ENCODE measurements at places on chromosomes 12 and 14.

DNA sequence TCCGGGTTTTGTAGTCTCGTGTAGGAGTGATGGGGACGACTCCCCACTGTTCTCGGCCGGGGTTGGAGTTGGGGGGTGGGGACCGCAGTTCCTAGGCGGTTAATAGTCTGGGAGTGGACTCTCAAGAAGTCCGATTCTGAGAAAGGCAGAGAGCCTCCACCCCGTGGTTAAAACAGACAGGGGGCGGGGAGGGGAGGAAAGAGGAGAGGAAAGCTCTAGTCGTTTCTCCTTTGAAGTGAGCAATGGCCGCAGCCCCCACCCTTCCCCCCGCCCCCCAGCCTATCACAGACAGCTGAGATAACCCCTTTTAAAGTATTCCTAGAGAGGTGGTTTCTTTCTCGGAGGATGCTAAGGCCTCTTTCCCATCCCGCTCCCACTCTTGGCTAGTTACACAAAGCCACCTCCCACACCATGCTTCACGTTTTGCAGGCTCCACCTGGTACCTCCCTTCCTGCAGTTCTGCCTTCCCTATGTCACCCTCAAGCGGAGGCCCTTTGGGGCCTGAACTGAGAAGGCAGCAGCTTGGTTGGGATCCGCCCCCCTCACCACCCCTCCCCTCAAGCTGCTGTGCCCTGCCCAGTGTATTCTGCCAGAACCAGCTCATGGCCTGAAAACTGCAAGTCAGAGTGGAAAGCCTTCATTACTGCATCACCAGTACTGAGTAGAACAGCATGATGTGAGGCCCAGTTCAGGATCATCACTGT lies 853 bp downstream of the USP5 start:
- H3K4me3 ChIP-seq, result peak overlapping the region; percentile 86
- peak; percentile 10 for ATAC-seq
- peaks cover 59% of the 10 kb centered on the region for H3K36me3 ChIP-seq
- H3K27ac ChIP-seq, result peak overlapping the region; percentile 91
- no peaks in the 10 kb centered on the region for H3K27me3 ChIP-seq

DNA sequence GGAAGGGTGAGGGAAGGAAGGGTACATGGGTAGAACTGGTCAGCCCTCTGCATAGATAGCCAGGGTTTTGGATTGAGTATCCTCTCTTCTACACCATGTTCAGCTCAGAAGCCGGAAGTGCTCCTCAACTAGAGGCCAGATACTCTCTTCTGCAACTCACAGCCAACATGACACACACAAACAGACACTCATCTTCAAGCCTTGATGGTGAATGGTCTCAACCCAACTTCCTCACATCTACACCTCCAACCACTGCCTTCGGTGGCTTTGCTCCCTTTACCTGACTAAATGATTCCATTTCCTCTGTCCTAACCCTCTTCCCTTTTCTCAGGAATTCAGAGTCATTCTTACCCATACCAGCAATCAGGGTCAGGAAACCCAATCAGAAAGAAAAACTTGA lies 7.6 kb upstream of the FKBP11 start:
- H3K27ac ChIP-seq, result peak overlapping the region; percentile 88
- H3K27me3 ChIP-seq, result no peaks in the 10 kb centered on the region
- peaks cover 73% of the 10 kb centered on the region for H3K36me3 ChIP-seq
- H3K4me1 ChIP-seq, result peaks cover 55% of the 10 kb centered on the region
- peak overlapping the region; percentile 67 for H3K4me3 ChIP-seq
- ATAC-seq, result peak; percentile 76

- no peaks in the 10 kb centered on the region for H3K4me1 ChIP-seq
- no peaks in the 10 kb centered on the region for H3K36me3 ChIP-seq
Measured at GRCh38 chr12:121196902-121197301, 13.0 kb upstream of the P2RX4 start.

- no peak for ATAC-seq
- H3K27ac ChIP-seq, result no peak overlapping the region
- no peak overlapping the region for H3K4me3 ChIP-seq
Measured at GRCh38 chr12:101564912-101565311, 29.9 kb upstream of the MYBPC1 start.

GRCh38 chr12:54721312-54721711 lies 73.1 kb upstream of the DCD start:
- no peak overlapping the region for H3K4me3 ChIP-seq
- H3K27me3 ChIP-seq, result peaks cover 25% of the 10 kb centered on the region
- H3K36me3 ChIP-seq, result no peaks in the 10 kb centered on the region

DNA sequence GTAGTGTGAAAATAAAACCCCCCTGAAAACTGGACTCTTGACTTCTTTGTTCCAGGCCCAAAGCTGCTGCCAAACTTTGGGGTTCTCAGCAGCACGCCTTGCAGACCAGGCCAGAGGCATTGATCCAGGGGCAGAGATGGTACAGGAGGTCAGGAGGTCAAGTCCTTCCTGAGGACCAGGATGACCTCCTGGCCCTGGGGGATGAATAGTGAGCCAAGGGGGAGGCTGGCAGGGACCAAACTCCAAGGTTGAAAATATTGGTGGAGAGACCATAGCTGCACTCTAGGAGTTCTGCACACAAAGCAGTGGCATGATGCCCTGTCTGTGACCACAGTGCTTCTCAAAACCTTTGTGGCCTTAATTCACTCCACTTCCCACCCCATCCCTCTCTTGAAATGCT lies 12.1 kb downstream of the SLC10A1 start:
- H3K4me1 ChIP-seq, result peaks cover 5% of the 10 kb centered on the region
- no peak overlapping the region for H3K27ac ChIP-seq
- no peak overlapping the region for H3K4me3 ChIP-seq
- peaks cover 15% of the 10 kb centered on the region for H3K36me3 ChIP-seq
- no peaks in the 10 kb centered on the region for H3K27me3 ChIP-seq
- ATAC-seq, result no peak

GRCh38 chr12:107207931-107208525 lies 114.7 kb upstream of the CRY1 start:
- H3K4me1 ChIP-seq, result no peaks in the 10 kb centered on the region
- H3K36me3 ChIP-seq, result no peaks in the 10 kb centered on the region
- ATAC-seq, result no peak
- no peak overlapping the region for H3K4me3 ChIP-seq

GRCh38 chr12:92194561-92194960 lies 48.9 kb upstream of the BTG1 start:
- H3K4me1 ChIP-seq, result no peaks in the 10 kb centered on the region
- no peak overlapping the region for H3K27ac ChIP-seq
- H3K27me3 ChIP-seq, result no peaks in the 10 kb centered on the region

DNA sequence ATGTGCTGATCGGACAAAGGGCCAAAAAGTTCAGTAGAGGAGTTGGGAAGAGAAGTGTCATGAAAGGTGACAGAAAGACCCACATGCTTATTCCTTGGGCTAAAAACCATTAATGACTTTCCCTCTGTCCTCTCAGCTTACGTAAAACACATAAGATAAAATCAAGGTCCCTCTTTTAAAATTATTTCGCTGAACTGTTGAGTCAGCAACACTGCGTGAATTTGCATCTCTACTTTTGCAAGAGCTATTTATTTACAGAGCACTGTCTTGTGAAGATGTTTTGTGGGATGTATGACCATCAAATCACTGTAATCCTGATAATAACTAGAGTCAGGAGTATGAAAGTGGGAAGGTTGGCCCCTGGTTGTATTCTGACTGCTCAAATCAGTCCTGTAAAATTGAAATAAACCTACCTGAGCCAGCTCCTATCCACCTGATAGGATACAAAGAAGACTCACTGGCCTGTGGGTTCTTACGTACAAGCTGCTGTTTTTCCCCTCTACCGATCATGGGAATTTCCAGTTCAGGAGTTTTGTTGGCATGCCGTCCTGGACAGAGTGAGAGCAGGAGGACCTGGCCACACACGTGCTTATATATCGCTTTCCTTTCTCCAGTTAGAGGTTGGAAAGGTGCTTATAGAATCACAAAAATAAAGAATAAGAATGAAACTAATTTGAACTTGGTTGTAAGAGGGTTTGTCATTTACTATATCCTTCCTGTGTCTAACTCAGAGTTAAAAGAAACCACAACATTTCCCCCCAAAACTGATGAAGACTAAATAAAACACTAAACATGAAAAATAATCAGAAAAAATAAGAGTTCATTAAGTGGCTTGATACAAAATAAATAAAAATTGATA lies 42.9 kb downstream of the IFNG-AS1 start:
- H3K27me3 ChIP-seq, result peaks cover 3% of the 10 kb centered on the region
- H3K36me3 ChIP-seq, result no peaks in the 10 kb centered on the region
- peaks cover 17% of the 10 kb centered on the region for H3K4me1 ChIP-seq

DNA sequence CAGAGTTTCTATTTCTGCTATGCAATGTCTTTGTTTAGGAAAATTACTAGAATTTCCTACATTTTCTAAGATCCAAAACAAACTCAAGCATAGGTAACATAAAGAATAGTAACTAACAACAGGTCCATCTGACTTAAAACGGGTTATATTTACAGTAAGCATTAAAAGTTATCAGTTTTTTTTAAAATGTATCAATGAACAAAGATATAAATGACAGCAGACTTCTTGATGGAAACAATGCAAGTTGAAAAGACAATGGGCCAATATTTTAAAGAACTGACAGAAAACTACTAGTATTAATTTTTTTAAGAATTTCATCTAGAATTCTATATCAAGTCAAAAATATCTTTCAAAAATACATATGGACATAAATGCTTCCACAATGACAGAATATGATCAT lies 367.1 kb upstream of the MGAT4C start:
- H3K27me3 ChIP-seq, result no peaks in the 10 kb centered on the region
- ATAC-seq, result no peak
- H3K4me3 ChIP-seq, result no peak overlapping the region
- H3K36me3 ChIP-seq, result no peaks in the 10 kb centered on the region
- no peak overlapping the region for H3K27ac ChIP-seq

- H3K36me3 ChIP-seq, result peaks cover 45% of the 10 kb centered on the region
- H3K27me3 ChIP-seq, result peaks cover 15% of the 10 kb centered on the region
- H3K4me1 ChIP-seq, result peaks cover 9% of the 10 kb centered on the region
- peak overlapping the region; percentile 94 for H3K4me3 ChIP-seq
- peak overlapping the region; percentile 95 for H3K27ac ChIP-seq
Measured at GRCh38 chr12:53676656-53677015, 753 bp upstream of the ATP5MC2 start.
